ENCODE measurements at places on chromosomes 2 and 18.
A peak's percentile ranks its signal among the peaks of the same experiment; 100 is the strongest.

DNA sequence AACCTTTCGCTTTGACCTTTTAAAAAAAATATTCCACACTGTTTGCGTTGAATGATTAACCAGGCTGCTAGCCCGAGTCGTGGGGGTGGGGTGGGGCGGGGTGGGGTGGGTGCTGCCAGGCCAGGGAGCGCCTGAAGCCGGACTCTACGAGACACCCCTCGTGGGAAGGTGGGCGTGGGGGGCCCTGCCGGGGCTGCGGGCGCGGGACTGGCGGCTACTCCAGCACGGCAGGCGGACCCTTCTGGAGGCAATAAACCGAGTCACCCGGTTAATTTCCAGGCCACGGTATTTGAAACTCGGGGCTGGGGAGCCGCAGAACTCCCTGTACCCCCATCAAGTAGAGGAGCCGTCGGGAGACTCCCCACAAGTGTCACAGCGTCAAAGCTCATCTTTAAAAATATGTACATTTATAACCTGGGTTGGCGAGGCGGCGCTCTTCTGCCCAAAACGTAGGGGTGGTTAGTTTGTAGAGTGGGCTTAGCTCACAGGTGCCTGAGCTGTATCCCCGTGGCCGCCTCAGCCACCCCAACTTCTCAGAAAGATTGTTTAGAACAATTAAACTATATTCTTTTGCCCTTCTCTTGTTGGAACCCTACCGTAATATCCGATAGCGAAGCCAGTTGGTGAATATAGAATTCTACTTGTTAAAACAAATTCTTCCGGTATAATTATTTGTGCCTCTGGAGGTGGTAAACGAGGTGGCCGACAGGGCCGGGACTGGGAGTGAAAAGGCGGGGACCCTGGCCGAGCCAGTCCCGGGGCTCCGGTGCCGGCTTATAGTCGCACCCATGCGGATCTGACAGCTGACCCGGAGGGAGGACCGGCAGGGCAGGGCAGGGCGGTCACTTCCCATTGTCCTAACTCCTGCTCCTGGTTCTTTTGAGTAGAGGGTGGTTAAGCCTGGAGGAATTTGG is 1.4 kb downstream of the B3GNT2 start:
- no peak for DNase-seq

DNA sequence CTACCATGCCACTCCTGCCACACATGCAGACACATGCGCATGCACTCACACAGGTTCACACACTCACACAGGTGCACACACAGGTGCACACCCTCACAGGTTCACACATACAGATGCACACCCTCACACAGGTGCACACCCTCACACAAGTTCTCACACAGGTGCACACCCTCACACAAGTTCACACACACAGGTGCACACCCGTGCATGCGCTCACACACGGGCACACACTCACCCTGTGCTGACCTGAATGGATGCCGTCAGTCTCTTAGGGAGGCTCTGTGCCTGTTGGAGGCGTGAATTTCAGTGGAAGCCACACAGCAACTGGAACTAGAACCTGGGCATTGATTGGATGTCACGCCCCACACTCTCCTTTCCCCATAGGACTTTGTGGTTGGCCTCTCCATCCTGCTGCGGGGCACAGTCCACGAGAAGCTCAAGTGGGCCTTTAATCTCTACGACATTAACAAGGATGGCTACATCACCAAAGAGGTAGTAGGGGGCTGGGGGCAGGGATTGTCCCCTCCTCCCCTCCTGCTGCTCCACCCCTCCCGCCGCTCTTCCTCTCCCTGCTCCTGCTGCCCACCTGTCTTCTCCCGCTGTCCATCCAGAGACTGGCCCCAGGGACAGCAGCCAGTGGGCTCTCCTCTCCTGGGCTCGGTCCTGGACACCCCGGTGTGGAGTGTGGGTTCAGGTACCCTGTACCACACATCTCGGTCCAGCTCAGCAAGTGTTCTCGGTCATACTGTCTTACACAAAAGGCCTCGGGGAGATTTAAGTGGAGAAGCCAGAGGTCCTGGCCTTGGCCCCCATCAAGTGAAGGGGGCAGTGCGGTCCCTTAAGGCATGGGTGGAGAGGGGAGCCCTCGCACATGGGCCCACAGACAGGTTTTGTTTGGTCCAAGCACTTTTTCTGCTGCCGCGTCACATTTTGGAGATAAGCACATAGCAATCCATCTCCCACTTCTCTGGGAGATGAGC is 21.0 kb upstream of the FAHD2A start:
- no peak for DNase-seq

- no peak for DNase-seq
Measured at GRCh38 chr2:25029183-25029554, 12.7 kb upstream of the EFR3B start.

DNA sequence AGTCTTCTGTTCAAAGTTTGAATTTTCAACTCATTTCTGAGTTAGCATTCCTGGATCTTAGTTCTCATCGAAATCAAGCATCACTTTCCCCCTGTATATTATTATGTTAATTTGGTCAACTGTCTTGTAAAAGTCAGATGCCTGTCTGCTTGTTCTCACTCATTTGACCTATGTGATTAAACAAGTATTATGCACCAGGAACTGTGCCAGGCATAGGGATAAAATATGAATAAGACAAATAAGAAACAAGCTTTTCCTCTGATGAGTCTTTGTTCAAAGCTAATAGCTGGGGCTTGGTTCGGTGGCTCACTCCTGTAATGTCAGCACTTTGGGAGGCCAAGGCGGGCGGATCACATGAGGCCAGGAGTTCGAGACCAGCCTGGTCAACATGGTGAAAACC is 19.7 kb upstream of the EMILIN2 start:
- no peak for DNase-seq

DNA sequence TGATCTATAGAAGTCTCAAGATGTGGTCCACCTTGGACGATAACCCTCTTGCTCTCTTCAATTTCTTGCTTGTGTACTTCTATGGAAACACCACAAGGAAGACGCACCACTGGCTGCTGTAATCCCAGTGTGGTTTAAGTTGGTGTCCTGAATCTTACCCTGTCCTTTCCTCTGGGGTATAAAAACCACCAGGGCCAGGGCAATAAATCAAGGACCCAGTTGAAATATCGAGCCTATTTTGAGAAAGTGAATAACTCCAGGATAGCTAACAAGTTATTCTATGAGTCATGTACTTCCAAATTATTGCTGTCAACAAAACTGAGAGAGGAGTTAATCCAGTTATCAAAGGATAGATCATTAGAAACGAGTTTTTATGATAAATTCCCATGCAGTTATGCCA is 137.0 kb downstream of the RND3 start:
- DNase-seq, result no peak

DNA sequence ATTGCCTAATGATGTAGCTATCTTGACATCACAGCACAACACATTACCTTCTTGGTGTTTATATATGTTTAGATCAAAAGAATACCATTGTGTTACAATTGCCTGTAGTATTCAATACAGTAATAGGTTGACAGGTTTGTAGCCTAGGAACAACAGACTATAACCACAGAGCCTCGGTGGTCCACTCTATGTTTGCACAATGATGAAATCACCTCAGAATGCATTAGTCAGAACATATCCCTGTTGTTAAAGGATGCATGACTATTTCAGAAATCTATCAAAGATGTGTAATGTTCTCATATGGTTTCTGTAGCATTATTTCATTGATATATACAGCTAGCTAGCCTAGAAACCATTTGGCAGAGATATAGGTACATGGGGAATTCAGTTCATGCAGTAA is 8.9 kb downstream of the METTL5 start:
- DNase-seq, result no peak

GRCh38 chr18:25875551-25876240 is 214.7 kb downstream of the SS18 start:
- DNase-seq, result no peak

GRCh38 chr2:149388120-149388816 is 57.9 kb downstream of the LYPD6 start:
- DNase-seq, result no peak

DNA sequence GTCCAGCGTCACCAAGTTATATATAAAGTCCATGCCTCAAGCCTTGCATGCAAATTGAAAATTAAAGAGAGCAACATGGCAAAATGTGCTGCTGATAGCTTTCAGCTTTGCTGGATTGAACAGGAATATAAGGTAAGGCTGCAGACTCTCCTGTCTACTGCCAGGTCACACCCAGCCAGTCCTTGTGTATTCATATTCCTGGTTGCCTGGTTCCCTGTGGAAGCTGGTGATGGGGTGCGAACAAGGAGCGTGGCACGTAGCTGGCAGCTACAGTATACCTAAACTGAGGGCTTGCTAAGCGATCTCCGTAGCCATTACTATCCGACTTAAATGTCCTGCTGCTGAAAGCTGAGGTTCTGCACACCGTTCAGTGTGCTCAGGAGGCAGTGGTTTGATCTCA is 50.1 kb upstream of the NOSTRIN start:
- no peak for DNase-seq

DNA sequence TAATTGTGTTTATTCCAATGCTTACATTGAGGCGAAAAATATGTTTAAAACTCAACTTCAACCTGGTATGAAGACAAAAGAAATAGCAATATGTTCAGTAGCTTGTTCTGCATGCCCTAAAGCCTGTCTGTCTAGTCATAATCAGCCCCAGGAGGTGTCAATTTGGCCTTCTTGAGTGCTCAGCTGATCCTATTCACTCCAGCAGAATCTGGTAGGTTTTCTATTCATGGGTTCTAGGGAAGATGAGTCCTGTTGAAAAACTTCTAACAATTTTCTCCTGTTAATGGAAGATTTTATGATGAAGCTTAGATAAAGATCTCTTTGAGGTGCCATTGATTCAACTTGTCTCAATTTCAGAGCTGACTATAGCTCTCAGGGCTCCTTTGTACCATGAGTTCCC is 402.0 kb upstream of the UBE2E3 start:
- DNase-seq, result no peak

GRCh38 chr2:183186766-183187165 is 62.5 kb downstream of the NUP35 start:
- no peak for DNase-seq

- no peak for DNase-seq
Measured at GRCh38 chr18:46252759-46253158, 148.6 kb downstream of the HAUS1 start.

DNA sequence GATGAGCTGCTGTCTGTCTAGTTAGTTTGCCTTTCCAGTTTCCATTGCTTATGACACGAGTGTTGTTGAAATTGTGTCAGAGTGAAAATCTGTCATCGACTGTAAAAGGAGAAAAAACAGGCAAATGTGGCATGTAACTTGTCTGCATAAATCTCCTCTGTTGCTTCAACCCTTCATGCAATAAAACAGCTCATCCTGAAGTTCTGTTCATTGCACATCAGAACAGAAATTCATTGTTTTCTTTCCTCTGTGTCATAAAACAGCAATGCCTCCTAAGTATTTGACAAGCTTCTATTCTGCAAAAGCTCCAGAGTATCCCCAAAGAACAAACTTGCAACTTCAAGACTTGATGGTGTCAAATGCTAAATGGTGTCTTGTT is 432.1 kb downstream of the MEIS1 start:
- no peak for DNase-seq

- DNase-seq, result no peak
Measured at GRCh38 chr2:54680397-54681041, 42.9 kb upstream of the EML6 start.

GRCh38 chr2:135657806-135658582 is 83.7 kb upstream of the UBXN4 start:
- DNase-seq, result no peak

DNA sequence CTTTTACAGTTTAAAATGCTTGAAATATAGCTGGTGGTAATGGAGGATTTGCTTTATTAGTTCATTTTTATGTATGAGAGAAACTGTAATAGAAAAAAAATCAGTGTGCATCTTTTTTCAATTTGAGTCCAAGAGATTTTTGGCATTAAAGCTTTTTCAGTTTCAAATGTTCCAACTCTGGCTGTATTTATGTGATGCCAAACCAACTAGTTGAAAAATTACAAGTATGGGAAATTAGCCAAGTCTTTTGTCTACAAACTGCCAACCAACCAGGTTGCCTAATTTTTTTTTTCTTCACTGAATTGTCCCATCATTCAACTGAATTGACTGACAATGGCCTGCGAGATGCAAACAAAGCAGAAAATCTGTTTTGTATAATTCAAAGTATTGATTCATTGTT is 95.7 kb downstream of the ICOS start:
- DNase-seq, result no peak

GRCh38 chr2:14358339-14358738 is 274.2 kb upstream of the LRATD1 start:
- DNase-seq, result peak; percentile 4

DNA sequence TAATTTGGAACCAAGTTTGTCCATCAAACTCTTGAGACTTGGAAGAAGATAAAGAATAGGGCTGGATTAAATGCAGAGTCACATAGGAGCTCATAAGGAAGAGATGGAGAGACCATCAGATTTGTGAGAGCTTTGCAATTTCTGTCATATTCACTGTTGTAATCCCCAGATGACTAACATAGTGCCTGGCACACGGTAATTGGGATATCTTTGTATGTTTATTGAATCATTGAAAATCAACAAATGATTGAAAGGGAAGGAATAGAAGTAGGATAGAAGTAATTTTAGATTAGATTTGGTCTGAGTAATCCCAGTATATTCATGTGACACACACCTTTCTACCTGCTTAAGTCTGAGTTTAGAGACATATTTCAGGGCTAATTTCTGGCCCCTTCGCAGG is 75.4 kb downstream of the LCLAT1 start:
- DNase-seq, result no peak

- no peak for DNase-seq
Measured at GRCh38 chr18:8229787-8230186, 379.4 kb upstream of the RAB12 start.

DNA sequence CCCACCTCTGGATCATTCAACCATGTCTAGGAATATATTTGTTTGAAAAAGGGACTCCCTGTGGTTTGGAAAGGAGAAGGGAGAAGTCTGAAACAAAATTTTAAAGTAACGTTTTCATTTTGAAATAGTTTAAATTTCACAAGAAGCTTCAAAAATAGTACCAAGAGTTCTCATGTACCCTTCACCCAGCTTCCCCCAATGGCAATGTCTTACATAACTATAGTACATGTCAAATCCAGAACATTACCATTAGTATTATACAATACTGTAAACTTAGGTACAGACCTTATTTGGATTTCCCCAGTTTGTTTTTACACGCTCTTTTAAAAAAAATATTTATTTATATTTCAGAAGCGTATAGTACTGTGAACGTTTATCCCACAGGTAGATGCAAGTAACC is 4.0 kb upstream of the LYG2 start:
- no peak for DNase-seq

- DNase-seq, result no peak
Measured at GRCh38 chr18:5779922-5780321, 115.4 kb downstream of the TMEM200C start.

DNA sequence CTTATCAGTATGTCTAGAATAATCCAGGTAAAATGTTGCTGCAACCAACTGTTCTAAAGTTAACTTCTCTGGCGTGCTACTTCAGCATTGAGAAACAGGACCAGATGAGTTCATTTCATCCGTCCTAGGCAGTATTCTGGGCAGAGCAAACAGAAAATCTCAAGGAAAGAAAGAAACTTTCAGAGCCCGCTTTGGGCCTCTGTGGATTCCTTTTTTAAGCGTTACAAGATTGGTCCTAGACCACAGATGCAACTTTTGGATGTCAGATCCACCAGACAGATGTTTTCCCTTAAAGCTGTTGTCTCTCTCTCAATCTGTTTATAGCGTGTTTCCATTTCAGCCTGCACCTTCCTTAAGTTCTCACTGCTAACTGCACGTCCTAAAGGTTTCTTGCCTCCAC is 75.0 kb downstream of the BCL2 start:
- DNase-seq, result no peak

Data from GM04503 (cell line).